Myocyte (in vitro differentiated cells): ENCODE measurements at places on chromosomes 2 and 18. TPM values are rescaled to one million over a fixed set of nuclear protein-coding genes. Genes with fewer than 3 reads are reported as not detected.

Gene RGPD4
- total RNA-seq: not detected in 2 replicates

Gene ANKRD30B
- 0.88 and 1.6 TPM in 2 replicates for total RNA-seq

Gene PLCL1
- total RNA-seq: 0.83 and 2.5 TPM in 2 replicates

Gene C2orf69
- total RNA-seq: 10.9 and 13.3 TPM in 2 replicates

Gene ACADL
- 0.10 and 0.13 TPM in 2 replicates for total RNA-seq

Gene FSIP2
- total RNA-seq: under 0.01 and 0.03 TPM in 2 replicates

Gene DAW1
- not detected in 2 replicates for total RNA-seq

Gene HS1BP3
- 24.9 and 35.0 TPM in 2 replicates for total RNA-seq

Gene GKN2
- not detected in 2 replicates for total RNA-seq

Gene COL3A1
- total RNA-seq: 1,311 and 1,575 TPM in 2 replicates

Gene VWC2L
- not detected in 2 replicates for total RNA-seq

Gene REEP1
- total RNA-seq: 67.8 and 90.1 TPM in 2 replicates

Gene PKDCC
- total RNA-seq: 23.6 and 45.0 TPM in 2 replicates

Gene ASAP2
- 23.7 and 28.0 TPM in 2 replicates for total RNA-seq

Gene STPG4
- total RNA-seq: 0.24 TPM in 1 of 2 replicates, not detected in the other

Gene AGXT
- not detected in 2 replicates for total RNA-seq

Gene DOK6
- total RNA-seq: not detected in 2 replicates

Gene CCDC195
- 3.6 TPM in 1 of 2 replicates, not detected in the other for total RNA-seq

Gene MROH2A
- not detected in 2 replicates for total RNA-seq

Gene PTPRM
- 24.8 and 26.9 TPM in 2 replicates for total RNA-seq

Gene ST6GAL2
- total RNA-seq: not detected in 2 replicates

Gene CCDC102B
- total RNA-seq: 22.1 and 43.3 TPM in 2 replicates

Gene PROKR1
- not detected in 2 replicates for total RNA-seq

Gene PER2
- 3.1 and 6.6 TPM in 2 replicates for total RNA-seq

Gene ACVR1C
- total RNA-seq: 4.0 and 7.8 TPM in 2 replicates

Gene NEU2
- total RNA-seq: not detected in 2 replicates
